ENCODE measurements at places on chromosomes 3 and 15.

DNA sequence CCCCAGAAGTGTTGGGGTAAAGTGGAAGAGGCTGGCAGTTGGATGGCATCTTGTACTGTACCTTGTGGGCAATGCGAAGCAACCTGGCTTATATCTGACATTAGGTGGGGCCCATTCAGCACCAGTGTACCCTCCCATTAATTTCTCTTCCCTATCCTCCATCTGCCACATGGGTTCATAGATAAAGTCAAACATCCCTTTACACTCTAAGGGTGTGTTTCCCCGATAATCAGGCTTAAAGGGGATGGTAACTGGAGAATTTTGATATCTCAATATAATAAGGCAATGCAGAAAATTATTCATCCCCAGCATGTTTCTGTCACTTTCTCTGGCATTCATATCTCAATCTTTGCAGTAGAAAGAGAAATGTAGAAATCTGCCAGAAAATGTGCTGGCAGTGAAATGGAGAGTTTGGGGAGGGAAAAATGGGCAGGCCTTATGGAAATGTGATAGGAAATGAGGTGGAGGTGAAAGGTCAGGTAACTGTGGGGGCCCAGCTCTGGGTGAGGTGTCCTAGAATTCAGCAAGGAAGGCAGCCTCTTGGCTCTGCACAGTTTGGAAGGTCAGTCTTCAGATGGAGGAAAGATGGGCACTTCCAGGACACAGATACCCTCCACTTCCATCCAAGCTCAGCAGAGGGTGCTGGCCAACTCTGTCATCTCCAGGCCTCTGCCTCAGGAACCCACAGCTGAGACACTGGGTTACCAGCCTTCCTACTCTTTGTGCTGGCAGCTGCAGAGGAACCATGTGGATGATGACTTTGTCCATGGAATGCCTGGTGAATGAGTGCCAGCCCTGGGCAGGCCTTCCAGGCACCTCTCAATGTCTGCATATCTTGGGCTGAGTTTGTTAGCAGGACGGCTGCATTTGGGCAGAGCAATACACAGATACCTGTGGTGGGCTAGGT lies 325.9 kb upstream of the CTDSPL start:
- DNase-seq: no peak

DNA sequence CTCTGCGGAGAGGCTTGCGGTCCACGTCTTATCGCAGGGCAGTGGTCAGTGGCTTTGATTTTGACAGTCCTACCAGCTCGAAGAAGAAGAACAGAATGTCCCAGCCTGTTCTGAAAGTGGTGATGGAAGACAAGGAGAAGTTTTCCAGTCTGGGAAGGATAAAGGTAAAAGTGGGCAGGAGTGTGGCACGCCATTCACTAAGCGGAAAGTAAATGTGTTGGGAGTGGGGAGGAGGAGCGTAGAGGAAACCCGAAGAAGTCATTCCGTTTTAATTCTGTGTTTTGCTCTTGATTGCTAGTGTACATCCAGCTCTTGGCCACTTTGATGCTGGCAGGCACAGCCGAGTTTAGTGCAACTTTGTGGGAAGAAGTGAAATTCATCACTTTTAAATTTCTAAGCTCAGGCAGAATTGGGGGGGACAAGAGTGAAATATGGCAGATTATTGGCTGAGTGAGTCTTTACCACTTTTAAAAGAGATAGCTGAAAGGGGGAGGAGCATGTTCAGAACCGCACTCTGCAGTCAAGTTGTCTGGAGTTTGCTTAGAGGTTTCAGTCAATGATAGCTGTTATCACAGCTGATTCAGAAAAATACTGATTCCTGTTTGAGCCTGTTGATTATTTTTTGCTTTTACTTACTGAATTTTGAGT lies 1.8 kb downstream of the ARHGEF26 start:
- DNase-seq: no peak

GRCh38 chr3:108393128-108393900 lies 97.0 kb downstream of the HHLA2 start:
- no peak for DNase-seq

- DNase-seq: no peak
These were observed 12.3 kb downstream of the HCLS1 start for GRCh38 chr3:121648219-121648958.

GRCh38 chr3:52834871-52835501 lies at the start of gene MUSTN1:
Gene MUSTN1 (minus strand): TSS chr3:52835019. CDS start chr3:52834948, 71 bp downstream.
- DNase-seq: no peak

DNA sequence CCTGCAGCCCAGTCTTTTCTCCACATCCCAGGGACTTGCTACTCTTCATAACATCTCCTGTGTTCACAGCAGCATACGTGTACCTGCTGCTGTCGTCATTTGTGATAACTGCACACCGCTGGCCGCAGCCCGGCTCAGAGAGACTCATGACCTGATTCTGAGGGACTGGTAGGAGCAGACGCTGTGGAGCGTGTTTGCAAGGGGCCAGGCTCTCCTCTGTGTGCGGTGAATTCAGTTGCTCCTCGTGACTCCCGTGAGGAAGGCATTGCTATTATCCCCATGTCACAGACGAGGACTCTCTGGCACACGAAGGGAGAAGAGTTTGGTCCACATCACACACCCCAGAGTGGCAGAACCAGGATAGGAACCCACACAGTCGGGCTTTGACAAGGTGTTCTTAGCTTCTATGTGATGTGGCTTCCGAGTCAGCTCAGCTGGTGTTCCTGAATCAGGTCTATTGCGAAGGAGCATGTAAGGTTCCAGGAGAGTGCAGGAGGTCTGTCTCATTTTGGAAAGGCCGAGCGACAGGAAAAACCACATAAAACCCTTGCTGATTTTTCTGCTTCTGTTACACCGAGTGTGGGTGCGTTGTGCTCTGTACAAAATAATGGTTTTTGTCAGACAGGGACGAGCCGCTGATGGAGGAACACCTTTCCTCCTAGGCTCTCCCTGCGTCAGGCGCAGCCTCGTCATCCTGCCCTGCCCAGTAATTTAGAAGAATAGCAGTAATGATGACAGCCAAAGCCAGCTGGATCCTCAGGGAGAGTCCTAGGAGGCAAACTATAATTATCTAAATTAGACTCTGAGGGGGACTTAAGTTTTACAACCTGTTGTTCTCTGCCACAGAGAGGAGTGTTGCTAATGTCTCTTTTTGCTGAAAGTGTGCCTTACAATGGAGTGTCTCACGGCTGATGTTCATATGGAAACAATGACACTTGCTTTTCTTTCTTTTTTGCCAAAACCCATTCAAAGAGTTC lies 157.5 kb upstream of the RGMA start:
- no peak for DNase-seq

DNA sequence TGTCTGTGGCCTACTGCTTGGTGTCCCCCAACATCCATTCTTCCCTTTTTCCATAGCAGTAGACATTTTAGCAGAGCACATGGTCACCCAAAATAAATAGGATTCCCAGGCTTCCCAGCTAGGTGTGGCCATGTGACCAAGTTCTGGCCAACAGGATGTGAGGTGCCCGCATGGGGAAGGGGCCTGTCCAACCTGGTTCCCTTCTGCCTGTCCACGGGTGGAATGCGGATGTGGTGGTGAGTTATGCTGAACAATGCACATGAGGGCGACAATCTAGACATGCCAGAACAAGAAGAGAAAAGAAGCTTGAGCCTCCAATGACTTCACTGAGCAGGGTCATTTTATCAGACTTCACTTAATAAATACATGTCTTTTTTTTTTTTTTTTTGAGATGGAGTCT lies 77.6 kb upstream of the DLG1 start:
- no peak for DNase-seq

GRCh38 chr15:76196269-76197231 lies 114.7 kb downstream of the ETFA start:
- no peak for DNase-seq

GRCh38 chr3:106577241-106577640 lies 708.4 kb upstream of the CBLB start:
- no peak for DNase-seq

DNA sequence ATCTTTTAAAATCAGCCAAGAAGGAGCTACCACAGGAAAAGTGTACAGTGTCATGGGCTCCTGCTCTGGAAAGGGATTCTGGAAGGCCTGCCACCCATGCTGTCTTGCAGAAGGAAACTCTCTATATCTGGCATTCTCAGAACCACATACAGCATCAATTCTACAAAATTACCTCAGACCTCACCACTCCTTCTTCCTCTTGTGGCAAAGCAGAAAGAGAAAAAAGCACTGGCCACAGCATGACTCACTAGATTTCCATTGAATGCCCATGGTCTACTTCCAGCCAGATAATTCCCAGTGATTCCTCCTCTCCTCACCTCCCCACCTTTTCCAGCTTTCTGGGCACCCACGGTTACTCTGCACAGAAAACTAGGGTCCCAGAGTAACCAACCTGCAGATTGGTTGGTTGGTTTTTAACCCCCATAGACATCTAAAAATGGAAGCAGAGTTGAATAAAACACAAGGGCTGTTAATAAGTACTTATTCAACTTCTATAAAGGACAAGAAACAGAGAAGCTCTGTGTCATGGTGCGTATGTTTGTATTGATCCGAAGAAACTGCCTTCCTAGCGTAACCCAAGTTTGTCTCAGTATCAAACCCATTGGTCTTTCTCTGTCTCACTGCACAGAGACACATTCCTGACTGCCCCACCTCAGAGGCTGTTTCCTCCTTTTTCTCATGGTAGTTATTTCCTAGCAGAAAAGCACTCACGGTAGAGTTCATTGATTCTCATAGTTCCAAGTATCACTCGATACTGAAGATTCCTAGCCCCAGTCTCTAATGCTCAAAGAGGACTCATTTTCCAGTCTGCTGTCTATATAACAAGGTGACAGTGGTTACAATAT lies 67.7 kb downstream of the LDHAL6B start:
- DNase-seq: peak; percentile 25

- no peak for DNase-seq
These were observed 495.2 kb upstream of the TBL1XR1 start for GRCh38 chr3:177692304-177692975.

GRCh38 chr3:156246961-156247725 lies 126.8 kb downstream of the KCNAB1 start:
- DNase-seq: no peak

DNA sequence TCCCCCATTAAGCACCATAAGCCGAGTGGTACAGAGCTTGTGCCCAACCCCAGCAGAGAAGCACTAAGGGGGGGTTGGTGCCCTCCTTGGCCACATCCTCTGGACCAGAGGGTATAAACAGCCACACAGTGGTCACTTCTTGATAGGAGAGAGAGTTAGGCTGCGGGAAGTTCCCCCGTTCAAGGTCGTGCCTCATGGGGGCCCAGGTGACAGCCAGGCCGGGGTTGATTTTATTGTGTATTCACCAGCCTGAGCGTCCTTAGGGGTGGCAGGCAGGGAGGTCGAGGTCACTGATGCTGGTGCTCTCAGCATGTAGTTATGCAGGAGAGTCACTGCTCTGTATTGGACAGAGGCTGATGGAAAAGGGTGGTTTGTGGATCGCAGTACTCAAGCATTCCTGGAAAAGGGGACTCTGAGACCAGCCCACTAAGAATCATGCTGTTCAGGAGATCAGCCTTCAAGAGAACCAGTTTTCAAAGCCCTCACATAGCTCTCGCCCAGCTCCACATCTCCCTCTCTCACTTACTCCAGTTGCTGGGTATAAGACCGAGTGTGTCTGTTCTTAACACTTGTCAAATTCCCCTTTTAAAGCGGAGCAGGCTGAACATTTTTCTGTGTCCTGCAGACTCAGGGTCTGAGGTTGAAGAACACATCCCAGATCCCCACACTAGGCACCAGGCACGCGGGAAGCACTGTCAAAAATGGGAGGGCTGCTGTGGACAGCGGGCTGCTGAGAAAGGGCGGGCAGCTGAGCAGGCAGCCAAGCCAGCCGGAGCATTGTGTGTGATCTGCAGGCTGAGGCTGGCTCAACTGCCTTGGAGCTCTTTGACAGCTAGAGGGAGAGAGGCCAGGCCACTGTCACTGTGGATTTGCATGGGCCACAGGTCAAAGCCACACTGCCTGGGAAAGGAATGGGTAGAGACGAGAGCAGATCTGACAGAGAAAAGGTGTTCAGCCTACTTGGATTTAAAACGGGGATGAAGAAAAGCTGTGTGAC lies 279.3 kb upstream of the LRRFIP2 start:
- DNase-seq: no peak

DNA sequence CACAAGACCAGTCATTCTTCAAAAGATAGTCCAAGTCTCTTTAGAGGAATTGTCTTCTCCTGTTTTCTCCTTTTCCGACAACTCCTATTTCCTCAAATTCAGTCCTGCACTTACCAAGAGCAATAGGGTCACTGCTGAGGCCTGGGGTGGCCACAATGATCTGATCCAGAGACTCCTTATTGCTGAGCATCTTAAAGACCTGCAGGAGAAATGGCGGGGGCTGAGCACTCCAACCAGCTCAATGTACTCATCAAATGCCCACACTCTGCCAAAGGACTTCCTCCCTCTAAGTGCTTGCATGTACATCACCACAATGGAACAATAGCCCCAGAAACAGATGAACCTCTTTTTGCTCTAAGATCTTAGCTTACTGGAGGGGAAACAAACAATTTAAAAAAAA lies 9.6 kb downstream of the UBL7 start:
- no peak for DNase-seq

All from activated CD4-positive, alpha-beta T cell treated with anti-CD3 and anti-CD28 coated beads, Interleukin-2, amount 10 ng/mL, durations not matched to agents 7 days and 5 days (primary cell).